Stimulated activated CD4-positive, alpha-beta T cell treated with anti-CD3 and anti-CD28 coated beads, TNF-alpha, amount 100 ng/mL, for 48 hours (primary cell): ENCODE measurements at places on chromosomes 2 and 18.

DNA sequence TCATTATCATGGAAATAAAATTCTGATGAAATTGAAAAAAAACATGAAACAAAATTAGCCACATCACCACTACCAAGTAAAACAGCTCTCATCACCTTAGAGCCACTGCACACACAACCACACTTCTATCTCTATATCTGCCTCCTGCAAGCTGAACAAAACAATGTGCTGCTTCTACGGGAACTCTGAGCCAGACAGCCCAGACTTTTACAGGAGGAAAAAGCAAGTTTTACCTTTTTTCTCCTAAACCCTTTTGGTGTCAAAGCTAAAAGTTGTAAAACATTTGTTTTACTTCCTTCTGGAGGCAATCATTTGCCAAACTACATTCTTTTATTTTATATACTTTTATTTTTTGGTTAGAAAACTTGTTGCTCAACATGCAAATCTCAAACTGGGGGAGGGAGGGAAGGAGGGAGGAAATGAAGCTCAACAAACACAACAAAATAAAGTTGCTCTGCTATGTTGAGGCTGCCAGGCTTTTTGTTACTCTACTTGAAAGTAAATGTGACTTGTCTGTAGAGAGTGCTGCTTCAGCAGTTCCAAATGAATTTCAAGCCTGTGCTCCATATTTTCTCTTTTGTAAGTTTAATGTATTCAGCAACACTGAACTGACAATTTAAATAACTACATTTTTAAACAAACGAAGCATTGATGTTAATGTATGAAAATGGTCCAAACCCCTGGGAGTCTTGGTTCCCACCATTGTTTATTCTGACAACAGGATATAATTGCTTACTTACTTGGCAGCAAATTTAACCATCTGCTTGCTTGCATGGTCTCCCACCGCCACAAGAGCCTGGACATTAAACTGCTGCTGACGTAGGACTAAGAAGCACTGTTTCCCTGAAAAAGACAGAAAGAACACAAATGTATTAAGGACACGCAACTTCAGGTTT, 24.5 kb downstream of the DARS1 start:
- DNase-seq: no peak

DNA sequence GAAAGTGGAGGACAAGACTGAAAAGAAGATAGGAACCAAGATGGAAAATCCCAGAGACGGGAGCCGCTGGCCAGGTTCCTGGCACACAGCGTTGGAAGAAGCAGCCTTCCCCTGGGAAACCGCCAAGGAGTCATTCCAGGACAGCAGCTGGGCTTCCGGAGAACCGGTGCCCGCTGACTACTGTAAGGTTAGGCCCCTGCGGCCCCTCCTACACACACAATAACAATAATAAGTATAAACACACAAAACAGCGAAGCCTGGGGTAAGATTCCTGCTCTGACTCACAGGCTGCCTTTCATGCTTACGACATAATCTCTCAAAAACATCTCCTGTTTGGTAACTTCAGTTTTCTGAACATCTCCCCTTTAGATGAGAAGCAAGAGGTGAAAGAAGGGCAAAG, 28.1 kb upstream of the MYCN start:
- no peak for DNase-seq

- no peak for DNase-seq
These were observed 19.7 kb upstream of the ARHGAP25 start for GRCh38 chr2:68714866-68715265.

DNA sequence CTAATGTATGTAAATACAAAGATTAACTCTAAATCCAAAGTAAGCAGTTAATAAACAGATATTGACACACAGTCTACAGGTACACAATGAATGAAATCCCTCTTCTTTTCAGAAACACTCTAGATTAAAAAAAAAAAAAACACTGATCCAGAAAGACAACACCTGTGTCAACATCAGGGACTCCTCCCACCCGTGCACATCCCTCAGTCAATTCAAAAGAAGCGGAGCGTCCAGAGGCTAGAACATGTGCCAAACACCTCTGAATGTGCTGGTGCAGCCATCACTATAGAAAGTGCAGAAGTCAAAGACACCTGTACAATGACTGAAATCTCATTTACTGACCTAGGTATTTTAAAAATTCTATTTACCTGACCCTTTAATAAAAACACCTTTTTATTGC, 622.6 kb upstream of the ID2 start:
- no peak for DNase-seq

DNA sequence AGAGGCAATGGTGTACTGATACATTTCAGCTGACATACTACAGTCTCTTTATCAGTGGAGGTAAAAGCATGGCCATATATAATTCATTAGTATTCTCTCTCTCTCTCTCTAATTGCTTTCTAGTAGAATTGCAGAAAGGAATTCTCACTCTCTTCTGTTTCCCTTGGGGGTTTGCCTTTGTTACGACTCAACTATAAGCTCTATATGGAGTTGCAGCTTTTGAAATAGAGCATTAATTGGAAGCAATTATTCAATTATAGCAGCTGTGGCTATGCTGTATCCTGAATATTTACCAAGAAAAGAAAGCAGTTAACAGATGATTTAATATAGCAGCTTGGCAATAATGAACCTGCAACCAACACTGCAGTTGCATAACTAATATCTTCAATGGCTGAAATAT, 132.7 kb upstream of the STON1 start:
- no peak for DNase-seq

- no peak for DNase-seq
These were observed 46.7 kb downstream of the DGKD start for GRCh38 chr2:233400961-233401360.

- no peak for DNase-seq
These were observed 1.4 kb downstream of the GPATCH11 start for GRCh38 chr2:37085731-37086147.

DNA sequence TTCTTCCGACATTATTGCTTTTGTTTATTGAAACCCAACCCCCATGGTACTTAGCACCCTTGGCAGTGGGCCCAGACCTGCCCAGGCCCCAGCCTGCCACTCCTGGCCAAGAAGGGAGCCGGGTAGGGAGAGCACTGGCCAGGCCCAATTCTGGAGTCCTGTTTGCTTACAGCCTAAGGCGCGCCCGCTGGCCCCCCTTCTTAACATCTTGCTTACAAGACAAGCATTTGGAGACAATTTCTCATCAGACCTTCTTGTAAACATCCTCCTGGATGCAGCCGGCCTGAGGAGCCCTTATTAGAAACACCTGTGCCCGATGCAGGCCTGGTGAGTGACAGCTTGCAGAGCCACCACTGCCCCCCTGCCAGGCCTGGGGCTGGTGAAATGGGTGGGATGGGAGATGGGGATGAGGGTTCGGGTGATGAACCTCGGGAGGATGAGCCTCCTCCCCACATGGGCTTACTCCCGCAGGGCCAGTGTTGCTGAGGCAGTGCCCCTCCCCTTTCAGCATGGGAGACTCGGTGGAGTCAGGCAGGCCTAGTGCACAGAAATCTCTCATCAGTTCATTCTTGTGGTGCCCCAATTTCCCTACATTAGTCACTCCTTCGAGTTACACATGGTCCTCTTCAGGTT, 217.5 kb downstream of the CYP26B1 start:
- no peak for DNase-seq

- no peak for DNase-seq
These were observed 549.6 kb downstream of the FBXO15 start for GRCh38 chr18:73597832-73598615.

GRCh38 chr2:182444806-182445205, 18.0 kb upstream of the PDE1A start:
- DNase-seq: no peak

DNA sequence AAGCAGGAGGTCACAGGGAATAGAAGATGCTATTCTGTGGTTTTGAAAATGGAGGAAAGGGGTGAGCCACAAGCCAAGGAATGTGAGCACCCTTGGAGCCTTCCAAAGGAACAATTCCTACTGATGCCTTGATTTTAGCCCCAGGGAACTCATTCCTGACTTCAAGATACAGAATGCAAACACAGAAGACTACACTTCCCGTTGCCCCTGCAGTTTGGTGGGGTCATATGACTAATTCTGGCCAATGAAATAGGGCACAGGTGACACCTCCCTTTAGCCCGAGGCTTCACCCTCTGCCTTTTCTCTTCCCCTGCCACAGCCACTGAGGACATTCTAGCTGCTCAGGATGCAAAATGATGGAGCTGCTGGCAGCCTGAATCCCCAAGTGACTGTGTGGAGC, 126.1 kb downstream of the INHBB start:
- DNase-seq: no peak

GRCh38 chr18:32422978-32423740, 47.5 kb downstream of the GAREM1 start:
- DNase-seq: no peak

DNA sequence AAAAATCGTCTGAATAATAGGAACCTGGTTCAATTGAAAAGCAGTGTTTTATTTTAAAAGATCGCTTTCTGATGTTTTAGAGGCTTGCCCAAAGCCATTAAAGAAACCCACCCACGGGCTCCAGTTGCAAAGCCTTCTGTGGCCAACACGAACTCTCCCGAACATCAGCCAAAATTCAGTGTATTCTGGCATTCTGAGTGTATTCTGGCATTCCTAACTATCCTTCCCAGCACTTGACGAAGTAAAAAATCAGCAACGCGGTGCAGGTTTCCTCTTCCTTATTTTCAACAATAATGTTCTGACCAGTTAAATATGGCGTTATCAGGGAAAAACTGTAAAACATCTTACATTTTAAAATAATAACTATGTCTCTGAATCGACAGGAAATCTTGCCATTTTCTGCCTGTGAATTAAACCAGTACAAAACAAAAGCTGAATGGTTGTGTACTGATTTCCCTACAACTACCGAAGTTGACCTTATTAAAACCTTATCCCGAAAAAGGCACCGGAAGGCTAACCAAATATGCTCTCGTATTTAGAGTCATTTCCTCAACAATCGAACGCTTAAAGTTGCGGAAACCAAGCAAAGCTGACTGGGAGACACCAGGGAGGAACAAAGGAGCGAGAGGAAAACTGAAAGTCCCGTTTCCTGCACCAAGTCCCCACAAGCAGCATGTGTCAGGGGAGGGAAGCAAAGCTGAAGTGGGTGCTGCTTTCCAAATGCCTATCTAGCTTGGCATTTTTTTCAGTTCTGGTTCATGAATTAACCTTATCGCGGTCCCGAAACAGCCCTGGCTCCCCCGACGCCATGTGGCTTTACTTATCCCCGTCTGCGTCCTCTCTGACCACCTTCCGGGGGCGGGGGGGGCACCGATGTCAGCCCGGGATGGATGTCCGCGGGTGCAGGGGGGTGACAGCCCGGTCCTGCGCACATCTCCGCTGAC, 44.3 kb downstream of the ZNF516 start:
- no peak for DNase-seq

DNA sequence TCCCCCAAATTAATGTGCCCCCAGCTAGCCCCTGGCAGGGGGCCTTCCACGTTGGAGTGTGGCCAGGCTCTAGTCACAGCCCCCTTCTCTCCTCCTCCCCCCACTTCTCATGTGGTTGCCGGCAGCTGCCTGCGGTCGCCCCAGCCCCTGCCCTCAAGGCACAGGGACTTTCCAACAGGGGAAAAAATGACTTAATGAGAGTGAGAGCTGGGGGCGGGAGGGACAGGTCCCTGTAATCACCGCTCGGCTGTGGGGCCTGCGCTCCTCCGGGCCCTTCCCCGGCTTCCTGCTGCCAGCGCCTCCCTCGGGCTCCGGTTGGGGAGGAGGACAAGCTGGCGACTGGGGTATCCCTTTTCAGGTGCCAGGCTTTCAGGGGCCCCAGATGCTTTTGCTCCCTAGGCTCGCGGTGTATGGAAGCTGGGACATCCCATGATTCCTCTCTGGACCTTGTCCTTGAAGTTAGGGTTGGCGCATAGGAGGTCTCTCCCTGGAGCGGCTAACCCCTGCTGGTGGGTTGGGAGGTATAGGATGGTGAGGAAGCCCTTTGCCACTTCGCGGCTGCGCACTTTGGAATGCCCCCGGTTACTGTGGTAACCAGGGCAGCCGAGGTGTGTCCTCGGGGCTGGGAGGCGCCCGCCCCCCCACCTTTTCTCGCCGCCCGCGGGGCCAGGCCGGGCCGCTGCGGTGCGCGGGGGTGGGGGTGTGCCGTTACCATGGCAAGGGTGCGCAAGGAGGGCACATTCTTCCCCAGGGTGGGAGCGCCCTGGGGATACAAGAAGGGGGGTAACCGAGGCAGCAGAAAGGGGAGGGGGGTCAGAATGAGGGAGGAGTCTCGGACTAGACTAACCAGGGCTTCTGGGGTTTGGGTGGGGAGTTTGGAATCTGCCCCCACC, 16.1 kb downstream of the WNT10A start:
- peak; percentile 77 for DNase-seq

DNA sequence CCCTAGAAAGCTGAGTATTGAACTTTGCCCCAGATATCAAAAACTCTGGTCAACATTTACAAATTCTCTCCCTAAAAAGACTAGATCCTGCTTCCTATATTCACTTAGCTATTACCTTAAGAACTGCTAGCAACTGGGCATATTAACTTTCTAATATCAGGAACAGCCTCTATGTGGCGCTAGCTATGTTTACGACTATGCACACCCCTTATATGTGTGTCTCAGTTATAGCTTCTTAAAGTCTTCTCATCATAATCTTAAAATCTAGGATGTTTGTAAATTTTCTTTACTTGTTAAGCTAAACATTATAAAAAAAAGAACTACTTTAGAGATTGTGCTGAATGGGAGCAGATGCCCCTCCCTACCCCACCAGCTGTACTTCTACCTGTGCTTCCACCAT, 1.7 kb upstream of the STAMBP start:
- no peak for DNase-seq

DNA sequence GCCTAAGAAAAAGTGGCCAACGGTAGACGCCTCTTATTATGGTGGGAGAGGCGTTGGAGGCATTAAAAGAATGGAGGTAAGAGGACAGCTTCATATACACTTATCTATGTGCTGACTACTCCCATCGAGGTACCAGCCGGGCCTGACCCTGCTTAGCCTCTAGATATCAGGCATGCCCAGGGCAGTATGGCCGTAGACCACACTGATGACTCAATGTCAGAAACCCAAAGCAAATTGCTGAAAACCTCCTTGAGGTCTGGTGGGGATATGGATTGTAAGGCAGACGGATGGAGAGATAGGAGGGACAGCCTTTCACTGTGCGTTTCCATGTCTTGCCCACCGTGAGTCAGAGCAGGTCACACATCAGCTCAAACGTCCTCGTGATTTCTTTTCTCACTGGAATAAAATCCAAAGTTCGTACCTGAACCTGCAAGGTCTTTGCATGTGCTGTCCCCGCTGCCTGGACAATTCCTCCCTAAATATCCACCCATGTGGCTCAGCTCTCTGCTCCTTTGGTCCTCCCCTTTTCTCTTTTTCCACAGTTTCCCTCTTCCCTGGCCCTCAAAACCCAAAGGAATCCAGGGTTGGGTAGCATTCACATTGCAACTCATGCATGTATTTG, 168.9 kb downstream of the ANTXR1 start:
- DNase-seq: no peak
